Lung (tissue), 17 donors: ENCODE measurements at places on chromosomes 12 and 14. TPM values are rescaled to one million over a fixed set of nuclear protein-coding genes. Genes with fewer than 3 reads are reported as not detected.

Gene MORN3
- 3.2 TPM for polyA plus RNA-seq

Gene CCDC197
- polyA plus RNA-seq, result not detected

Gene LRIG3
- polyA plus RNA-seq, result 10.0 TPM

Gene ZDHHC22
- 0.02 TPM for polyA plus RNA-seq

Gene SYT10
- polyA plus RNA-seq, result 0.01 TPM

Gene PAPLN
- polyA plus RNA-seq, result 5.4 TPM

Gene CCDC177
- polyA plus RNA-seq, result 0.01 TPM

Gene FOXN4
- 0.06 TPM for polyA plus RNA-seq

Gene TGM1
- 11.3 TPM for polyA plus RNA-seq

Gene JPH4
- polyA plus RNA-seq, result 0.44 TPM

Gene RPGRIP1
- 0.58 TPM for polyA plus RNA-seq

Gene CLEC4A
- polyA plus RNA-seq, result 32.8 TPM

Gene PTPRB
- 24.5 TPM for polyA plus RNA-seq

Gene CLEC4C
- 0.08 TPM for polyA plus RNA-seq

Gene CD4
- 45.5 TPM for polyA plus RNA-seq

Gene TMEM260
- polyA plus RNA-seq, result 8.7 TPM

Gene KRT2
- not detected for polyA plus RNA-seq

Gene DPPA3
- polyA plus RNA-seq, result not detected

Gene GMPR2
- 42.9 TPM for polyA plus RNA-seq

Gene SP7
- polyA plus RNA-seq, result not detected
